ENCODE measurements at places on chromosomes 3 and 15.

GRCh38 chr3:189513281-189514117, 117.7 kb upstream of the TP63 start:
- DNase-seq: no peak

DNA sequence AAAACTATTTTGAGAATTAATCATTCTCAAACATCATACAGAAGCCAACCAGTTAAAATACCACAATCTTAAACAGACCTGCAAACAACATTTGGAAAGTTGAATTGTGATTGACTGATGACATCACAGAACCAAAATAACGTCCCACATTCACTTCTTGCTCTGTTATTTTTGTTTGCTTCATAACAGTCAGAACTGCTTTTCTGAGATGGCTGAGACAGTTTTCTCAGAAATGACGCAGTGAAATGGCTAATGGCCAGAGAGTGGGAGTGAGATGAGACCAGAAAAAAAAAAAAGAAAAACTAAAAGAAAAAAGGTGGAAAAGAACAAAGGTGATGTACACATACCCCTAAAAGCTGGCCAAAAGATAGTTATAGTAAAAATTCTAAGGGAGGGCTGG, 1061.2 kb downstream of the FHIT start:
- DNase-seq: no peak

DNA sequence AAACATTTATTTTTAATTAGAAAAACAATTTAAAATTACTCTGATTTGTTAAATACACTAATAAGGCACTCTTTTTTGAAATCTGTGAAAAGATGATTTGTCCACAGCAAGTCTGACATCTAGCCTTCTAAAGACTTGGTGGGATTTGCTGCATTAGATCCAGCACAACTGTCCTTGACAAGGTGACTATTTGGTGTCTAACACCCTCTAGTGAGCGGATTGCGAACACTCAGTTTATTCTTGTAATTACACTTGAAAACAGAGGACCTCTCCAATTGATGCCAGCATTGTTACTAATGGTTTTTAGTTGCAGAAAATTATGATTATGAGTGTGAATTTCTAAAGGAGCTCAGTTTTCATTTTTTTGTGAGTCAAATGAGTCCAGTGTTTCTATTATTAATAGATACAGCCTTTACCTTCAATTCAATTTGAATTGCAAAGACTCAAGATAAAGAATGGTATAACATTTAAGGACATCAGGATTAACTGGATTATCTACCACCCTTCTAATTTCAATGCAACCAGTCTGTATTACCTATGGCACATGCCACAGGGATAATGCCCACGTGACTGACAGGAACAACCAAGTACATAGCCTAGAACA, 29.7 kb upstream of the STRIT1 start:
- DNase-seq: no peak

DNA sequence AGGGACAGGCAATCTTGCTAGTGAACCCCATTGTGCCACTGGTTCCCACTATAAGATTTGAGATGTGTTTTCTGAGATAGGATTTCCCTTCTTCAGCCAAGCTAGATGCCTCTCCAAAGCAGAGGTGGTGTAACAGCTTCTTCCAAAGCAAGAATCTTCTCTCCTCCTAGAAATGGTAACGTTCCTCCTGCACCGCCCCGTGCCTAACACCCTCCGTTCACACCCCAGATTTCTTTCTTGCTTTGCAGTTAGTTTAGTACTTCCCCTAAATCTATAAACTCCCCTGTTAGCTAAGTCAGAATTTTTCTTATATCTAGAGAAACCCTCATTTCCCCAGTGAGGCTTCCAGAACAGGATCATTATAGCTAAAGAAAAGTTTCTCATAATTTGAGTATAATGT, 617.6 kb upstream of the MDFIC2 start:
- DNase-seq: no peak

- peak; percentile 39 for DNase-seq
Observed at GRCh38 chr3:138774529-138775253, 60.0 kb downstream of the PIK3CB start.

DNA sequence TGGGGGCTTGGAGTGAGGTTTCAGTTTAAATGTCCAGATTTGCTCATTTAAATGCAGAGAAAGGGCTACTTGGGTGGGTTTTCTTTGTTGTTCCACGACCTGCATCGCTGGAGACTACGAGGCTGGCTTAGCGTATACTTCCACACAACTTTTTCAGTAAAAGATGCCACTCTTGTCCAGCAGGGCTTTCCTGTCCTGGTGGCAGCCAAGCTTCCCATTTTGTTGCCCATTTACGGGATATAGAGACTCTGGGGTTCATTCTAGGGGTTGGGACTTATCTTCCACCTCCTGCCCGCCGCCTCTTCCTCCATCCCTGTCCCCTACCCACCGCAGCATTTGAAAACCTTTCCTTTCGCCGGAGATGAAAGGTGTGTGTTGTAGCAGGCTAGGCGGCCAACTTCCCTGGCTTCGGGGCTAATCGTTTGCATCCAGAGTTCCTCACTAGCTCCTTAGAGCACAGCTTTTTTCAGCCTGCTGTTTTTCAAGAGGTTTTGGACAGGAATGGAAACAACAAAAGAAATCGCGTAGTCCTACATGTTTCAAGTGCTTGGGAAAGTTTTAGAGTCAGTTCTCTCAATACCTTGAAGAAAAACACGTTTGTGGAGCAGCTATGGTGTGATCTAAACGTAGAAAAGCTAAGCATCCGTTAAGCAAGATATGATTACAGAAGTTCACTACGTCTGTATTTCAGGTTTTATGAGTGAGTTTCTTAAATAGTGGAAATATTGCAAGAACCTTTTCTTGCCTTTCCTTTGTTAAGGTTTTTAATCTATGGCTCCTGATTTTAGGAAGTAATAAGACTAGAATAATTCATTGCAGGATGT, 843 bp downstream of the CHRNA5 start:
- peak; percentile 10 for DNase-seq

- DNase-seq: no peak
Observed at GRCh38 chr3:5846261-5846660, 658.8 kb downstream of the EDEM1 start.

DNA sequence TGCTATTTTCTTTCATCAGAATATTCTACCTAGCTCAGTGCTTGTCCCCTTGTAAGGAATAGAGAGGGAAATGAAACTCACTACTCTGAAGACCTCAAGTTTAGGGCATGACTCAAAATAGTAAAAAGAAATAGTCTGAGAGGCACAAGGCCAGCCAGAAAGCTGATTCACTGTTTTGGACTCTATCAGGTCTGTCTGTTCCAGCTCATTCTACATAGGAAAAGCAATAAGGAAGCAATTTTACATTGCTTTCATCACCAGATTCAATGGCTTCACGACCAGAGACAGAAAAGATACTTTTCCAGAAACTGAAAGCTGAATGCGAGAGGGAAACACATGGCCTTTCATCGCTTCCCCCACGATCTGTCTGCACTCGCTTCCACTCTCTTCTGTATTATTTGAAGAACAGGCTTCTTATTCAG, 276.0 kb downstream of the GBE1 start:
- DNase-seq: no peak

DNA sequence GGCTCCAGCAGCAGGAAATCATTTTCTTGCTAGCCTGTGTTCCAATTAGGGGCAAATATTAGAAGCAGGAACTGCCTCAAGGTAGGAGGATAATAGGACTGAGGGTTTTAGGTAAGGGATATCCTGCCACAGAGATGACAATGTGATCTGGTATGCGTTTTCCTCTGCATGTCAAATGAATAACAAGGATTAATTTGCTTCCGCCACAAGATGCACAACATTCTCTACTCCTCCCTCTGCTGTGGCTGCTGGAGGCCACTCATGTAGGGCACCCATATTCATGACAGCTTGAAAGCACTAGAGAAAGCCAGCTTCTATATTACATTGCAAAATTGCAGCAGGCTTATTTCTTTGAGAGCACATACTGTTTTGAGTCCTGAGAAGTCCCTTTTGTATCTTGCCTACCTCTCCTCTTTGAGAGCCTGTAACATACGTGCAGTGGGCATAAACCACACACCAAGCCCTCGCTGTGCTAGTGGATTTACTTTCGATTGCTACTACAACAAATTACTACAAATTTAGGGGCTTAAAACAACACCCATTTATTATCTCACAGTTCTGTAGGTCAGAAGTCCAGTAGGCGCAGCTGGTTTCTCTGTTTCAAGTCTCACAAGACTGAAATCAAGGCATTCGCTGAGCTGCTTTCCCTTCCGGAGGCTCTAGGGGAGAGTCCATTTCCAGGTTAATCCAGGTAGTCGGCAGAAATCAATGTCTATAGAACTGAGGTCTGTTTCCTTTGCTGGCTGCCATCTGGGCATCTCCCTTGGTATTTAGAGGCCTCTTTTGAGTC, 5.9 kb upstream of the CD47 start:
- DNase-seq: no peak

GRCh38 chr3:122680475-122681283, at the start of gene PARP14:
PARP14 (plus strand) TSS chr3:122680839; CDS start chr3:122680884, 45 bp downstream.
- peak; percentile 67 for DNase-seq

- no peak for DNase-seq
Observed at GRCh38 chr3:159482241-159482993, 506.2 kb upstream of the IL12A start.

GRCh38 chr3:159803459-159803858, 185.2 kb upstream of the IL12A start:
- DNase-seq: no peak

DNA sequence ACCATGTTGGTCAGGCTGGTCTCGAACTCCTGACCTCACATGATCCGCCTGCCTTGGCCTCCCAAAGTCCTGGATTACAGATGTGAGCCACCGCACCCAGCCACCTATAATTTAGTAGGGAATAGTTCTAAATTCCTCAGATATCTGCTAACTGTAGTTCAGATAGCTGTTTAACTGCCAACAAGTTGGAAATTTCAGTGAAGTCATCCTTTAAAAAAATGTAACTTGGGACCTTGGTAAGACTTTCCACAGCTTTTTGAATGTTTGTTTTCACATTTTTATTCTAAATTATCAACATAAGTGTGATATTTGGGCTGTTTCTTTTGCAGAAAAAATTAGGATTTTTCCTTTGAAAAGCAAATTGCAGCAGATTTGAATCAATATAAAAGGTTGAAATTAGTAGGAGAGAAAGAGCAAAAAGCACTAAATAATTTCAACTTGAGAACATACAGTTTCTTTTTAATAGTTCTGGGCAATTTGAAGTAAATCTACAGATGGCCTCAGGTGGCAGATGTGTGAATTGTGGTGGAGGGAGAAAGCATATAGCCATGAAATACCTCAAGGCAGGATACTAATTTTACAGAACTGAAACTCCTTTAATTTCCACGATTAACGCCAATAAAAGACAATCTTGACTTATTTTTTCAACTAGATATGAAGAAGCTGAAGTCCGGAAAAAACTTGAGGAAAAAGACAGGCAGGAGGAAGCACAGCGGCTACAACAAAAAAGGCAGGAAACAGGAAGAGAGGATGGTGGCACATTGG, 34.3 kb downstream of the USP8 start:
- no peak for DNase-seq

DNA sequence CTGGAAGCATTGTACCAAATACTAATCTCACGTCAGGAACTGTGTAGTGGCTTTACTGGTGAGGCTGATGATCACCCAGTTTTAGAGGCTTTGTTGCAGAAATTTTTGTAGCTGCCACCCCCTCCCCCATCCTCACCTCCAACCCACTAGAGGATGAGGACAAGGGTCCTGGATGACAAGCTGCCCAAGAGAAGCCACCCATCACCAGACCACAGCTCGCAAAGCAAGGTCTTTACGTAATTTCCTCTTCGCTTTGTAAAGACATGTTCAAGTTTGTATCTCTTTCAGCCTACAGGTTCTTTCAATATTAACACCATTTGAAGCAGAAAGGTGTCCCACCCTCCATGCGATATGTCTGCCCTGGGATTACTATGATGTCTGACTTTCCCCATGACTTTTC, 74.2 kb downstream of the LDHAL6B start:
- no peak for DNase-seq

DNA sequence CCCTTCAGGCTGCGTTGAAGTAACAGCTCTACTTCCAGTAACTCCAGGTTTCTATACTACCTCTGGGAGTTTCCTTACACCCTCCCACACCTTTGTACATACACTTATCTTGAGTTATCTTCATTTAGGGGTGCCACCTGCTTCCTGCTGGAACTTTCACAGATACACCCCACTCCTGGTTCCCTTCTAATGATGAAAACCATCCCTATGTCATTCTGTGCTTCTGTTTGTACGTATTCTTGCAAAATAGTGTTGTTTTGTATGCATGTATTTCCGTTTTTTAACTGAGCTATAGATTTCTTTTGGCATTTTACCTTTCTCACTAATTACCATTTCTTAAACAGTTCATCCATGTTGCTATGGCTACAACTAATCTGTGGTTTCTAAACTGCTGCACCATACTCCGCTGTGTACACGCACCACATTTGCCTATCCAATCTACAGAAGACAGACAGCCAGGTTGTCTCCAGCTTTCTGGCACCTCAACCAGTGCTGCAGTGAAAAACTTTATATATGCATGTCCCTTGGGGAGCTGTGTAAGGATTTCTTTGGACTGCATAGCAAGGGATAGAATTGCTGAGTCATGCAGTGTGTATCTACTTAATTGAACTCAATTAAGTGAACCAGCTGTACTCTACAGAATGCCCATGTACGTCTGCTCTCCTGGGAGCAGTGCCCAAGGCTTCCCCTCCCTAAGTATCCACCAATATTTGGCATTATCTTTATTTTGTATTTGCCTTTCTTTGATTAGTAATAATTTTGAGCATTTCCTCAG, 61.4 kb upstream of the ST8SIA2 start:
- no peak for DNase-seq

DNA sequence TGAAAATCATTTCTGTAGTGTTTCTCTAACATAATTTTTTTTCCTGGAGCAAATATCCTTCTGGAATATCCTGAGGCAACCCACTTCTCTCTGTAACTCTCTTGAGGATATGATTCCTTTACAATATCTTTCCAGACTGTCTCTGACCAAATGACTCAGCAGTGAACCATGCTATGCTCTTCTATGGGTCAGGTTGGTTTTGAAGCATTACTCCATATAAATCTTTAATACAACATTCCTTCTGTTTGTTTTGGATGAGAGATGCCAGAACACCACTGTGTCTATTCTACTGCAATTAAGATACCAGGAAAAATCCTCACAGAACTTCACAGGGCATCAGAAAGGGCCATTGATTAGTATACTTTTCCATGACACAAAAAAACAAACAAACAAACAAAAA, 626.4 kb upstream of the ZNF385D start:
- no peak for DNase-seq

DNA sequence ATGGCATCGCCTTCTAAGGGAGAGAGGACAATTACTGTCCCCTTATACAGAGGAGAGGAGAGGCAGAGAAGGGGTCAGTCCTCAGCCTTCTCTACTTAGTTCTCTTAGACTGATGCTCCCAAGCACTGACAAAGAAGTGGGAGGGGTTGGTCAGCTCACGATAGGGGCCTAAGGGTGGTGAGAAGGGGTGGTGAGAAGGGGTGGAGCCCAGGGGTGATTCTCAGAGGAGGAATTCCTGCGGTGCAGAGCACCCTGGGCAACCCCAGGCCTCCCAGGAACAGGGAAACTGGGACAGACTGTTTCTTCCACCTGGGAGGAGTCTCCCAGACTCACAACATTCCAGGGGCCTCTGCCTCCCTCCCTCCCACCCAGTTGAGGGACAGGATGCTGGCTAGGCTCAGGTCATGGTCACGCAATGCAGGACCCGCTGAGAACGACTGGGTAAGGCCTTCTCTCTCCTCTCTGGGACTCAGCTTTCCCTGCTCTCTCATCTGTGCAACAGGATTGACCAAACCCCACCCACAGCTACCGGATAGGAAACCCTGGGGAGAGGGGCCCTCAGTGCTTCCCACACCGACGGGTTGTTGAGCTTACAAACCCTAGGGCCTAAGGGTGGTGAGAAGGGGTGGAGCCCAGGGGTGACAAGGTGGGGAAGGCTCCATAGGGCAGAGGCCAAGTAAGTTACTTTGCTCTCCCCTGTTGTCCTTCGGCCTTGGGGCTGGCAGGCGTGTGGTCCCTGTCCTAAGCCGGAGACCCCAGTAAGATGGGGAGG, 1.5 kb downstream of the TPRA1 start:
- no peak for DNase-seq

- DNase-seq: peak; percentile 77
Observed at GRCh38 chr3:196639483-196640296, at the start of gene NRROS. NRROS (plus strand) TSS chr3:196639694; CDS start chr3:196654540, 14,846 bp downstream.
